ENCODE measurements at places on chromosomes 3 and 15. TPM values are rescaled to one million over a fixed set of nuclear protein-coding genes. Genes with fewer than 3 reads are reported as not detected.

GRCh38 chr15:33515121-33515520, 204.4 kb downstream of the RYR3 start:
- H3K27ac ChIP-seq: no peak overlapping the region
- no peaks in the 10 kb centered on the region for H3K36me3 ChIP-seq
- H3K4me1 ChIP-seq: no peaks in the 10 kb centered on the region
- H3K4me3 ChIP-seq: no peak overlapping the region

DNA sequence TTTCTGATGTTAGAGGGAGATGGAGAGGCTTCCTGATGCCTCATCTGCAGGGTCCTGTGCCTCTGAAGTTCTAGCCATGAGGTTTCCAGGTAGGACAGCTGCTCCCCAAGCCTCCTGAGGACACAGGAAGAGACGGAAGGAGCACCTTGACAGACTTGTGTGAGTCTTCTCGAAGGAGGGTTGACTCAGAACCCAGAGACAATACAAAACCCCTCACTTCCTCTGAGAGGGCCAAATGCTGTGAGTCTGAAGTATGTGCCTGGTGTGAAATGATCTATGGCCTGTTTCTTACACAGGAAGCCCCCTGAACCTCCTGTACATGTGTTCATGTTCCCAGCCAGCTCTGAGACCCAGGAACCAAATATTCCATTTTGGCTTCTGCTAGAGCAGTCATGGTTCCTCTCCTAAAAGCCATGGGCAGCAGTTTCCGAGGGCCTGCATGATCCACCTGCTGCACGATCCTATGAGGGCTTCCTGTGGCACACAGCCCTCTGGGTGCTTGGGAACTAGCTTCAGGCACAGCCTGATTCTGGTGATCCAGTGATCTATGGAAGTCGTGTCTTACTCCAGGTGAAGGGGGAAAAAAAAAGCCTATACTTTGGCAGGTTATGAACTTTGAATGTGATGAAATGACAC, 62.2 kb downstream of the AAGAB start:
- H3K4me3 ChIP-seq: no peak overlapping the region
- no peak for DNase-seq
- no peaks in the 10 kb centered on the region for H3K4me1 ChIP-seq
- H3K36me3 ChIP-seq: peaks cover 58% of the 10 kb centered on the region

GRCh38 chr3:116806351-116806750, 96.8 kb downstream of the TUSC7 start:
- DNase-seq: no peak
- H3K4me3 ChIP-seq: no peak overlapping the region
- H3K27ac ChIP-seq: no peak overlapping the region
- H3K27me3 ChIP-seq: no peaks in the 10 kb centered on the region
- no peaks in the 10 kb centered on the region for H3K4me1 ChIP-seq
- H3K36me3 ChIP-seq: no peaks in the 10 kb centered on the region

- DNase-seq: no peak
- no peaks in the 10 kb centered on the region for H3K36me3 ChIP-seq
- H3K27ac ChIP-seq: no peak overlapping the region
Observed at GRCh38 chr15:66135664-66136063, 117.9 kb downstream of the MEGF11 start.

DNA sequence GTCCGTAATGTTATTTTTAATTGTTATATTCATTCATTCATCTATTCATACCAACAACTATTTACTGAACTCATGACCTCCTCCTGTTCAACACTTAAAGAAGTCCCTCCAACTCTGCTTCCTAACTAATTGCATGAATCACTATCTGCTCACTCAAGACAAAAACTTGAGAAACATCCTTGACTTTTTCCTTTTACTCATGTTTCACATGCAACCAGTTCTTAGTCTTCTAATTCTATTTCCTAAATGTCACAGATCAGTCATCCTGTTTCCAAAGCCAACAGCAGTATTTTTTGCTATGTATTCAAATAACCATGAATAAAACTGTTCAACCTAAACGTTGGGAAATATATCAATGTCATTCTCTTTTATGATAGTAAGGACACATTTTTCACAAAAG, 124.6 kb upstream of the GBE1 start:
- H3K36me3 ChIP-seq: no peaks in the 10 kb centered on the region
- DNase-seq: no peak
- H3K4me3 ChIP-seq: no peak overlapping the region

DNA sequence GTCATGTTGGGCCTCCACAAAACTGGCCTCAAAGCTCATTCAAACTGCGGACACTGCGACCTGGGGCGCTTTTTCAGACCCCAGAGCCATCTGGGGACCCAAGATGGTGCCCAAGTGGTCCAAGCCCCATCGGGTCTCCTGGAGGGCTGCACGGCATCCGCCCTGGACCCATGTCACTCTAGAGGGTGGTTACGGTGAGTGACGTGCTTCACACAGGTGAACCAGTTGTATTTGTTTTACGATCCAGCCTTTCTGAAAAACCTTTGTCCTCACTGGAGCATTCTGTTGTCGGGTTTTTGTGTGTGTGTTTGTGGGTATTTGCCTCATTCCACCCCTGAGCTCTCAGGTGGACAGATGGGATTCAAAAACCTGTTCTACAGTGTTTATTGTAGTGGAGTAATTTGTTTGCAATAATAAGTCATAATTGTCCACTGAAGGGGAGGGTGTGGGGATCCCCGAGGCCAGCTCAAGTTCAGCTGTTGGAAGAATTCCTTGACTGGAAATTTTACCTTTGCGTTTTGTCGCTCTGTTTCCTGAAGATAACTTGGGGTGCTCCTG, 1.9 kb downstream of the SLC51A start:
- no peaks in the 10 kb centered on the region for H3K36me3 ChIP-seq
- no peak overlapping the region for H3K4me3 ChIP-seq
- H3K27me3 ChIP-seq: no peaks in the 10 kb centered on the region
- H3K4me1 ChIP-seq: peaks cover 16% of the 10 kb centered on the region

The ZDHHC23 gene
- total RNA-seq: 7.7 TPM

The HGD gene
- 2.8 TPM for total RNA-seq
